ENCODE measurements at places on chromosomes 4 and X. TPM values are rescaled to one million over a fixed set of nuclear protein-coding genes. Genes with fewer than 3 reads are reported as not detected.

DNA sequence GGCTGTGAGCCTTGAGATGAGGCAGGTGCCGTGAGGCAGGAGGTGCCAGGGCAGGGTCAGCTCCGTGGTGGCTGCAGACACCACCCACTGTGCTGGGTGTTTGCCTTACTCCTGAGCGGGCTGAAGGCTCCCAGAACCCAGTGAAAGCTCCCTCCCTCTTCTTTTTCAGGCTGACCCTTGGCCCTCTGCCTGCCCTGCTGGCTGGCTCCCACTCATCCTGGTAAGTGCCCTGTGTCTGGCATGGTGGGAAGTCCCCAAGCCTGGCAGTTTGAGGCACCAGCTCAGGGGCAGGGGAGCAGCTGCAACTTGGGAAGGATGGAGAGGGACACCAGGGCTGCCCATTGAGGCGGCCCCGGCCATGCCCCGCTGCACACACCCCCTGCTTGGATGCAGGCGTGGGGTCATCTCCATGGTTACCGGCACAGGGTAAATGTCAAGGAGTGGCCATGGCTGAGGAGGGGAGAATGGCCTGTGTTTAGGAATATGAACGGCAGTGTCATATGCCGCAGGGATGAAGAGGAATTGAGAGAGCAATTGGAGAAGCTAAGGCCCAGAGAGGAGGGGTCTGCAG is 16.8 kb downstream of the SH3BP2 start:
- DNase-seq: no peak

DNA sequence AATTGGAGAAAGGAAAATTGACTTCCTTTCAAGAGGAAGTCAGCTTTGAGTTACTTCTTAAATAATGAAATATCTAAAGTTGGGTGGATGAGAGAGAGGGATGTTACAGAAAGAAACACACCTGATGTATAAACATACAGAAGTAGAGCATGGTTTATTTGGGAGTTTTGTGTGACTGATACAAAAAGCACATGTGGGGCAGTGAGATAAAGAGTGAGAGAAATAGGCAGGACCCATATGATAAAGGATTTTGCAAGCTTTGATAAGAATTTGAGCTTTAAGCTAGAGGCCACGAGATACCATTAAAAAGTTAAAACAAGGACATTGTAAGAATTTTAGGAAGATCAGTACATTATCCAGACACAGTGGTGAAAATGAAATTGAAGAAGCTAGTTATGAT is 263.3 kb upstream of the GPRIN3 start:
- DNase-seq: no peak

TMPRSS11B gene
- total RNA-seq: not detected

- DNase-seq: no peak
Observed at GRCh38 chr4:20617678-20618396, 82.4 kb upstream of the PACRGL start.

RAB39B gene
- 0.05 TPM for total RNA-seq

F9 gene
- not detected for total RNA-seq

DNA sequence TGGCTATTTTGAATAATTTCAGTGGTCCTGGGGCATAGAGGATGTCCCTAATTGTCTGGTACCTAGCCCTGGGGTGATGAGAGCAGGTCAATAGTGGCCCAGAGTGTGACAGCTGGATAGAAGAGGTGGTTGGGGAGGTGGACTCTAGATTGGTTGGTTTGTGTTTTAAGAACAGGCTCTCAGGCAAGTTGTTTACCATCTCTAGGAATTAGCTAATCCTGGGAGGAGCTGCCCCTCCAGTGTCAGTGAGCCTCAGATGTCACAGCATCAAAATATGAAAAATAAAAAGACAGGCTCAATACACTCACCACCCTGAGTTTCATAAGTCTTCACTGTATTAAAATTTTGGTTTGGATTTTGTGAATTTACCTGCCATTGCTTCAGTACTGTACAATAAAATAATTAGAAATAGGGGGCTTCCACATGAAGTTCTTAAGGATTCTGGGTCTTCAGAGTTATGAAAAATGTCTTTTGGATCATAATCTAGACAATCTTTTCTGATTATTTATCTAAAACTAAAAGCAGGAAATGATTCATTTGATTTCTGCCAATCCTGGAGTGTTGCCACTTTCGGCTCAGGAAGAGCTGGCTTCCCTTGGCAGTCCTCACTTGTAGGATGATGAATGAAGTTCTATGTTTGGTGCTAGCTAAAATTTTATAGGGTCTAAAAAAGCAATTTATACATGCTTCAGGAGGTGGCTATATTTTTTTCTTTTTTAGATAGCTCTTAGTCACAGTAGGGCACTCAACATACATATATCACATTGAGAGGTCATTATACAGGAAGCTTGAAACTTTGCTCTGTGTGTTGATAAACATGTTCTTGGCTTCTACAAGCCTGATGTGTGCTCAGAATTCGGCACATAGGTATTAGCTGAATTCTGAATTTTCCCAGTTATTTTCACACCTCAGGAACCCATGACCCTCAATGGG is 395.1 kb downstream of the RAB28 start:
- DNase-seq: no peak

ASB12 gene
- total RNA-seq: 2.0 TPM

SRPX2 gene
- 61.9 TPM for total RNA-seq

- DNase-seq: no peak
Observed at GRCh38 chr4:159070742-159071141, 32.1 kb upstream of the RAPGEF2 start.

MTMR8 gene
- total RNA-seq: 0.82 TPM

CDS1 gene
- total RNA-seq: 0.12 TPM

DNA sequence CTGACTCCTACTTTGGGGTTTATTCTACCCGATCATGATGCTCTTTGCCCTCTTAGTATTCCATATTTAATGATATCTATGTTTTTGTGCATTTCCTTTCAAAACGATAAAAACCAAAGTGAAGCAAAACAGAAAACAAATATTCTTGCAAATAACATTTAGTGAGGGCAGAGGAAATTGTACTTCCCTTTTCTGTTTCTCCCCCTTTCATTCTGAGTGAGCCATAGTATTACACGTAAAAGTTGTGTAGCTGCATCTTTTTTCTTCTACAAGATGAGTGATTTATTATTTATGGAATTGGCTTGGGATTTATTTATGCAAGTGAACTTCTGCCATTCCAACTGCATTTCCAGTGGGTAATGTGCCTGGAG is 109.9 kb downstream of the AFF2 start:
- DNase-seq: no peak

DNA sequence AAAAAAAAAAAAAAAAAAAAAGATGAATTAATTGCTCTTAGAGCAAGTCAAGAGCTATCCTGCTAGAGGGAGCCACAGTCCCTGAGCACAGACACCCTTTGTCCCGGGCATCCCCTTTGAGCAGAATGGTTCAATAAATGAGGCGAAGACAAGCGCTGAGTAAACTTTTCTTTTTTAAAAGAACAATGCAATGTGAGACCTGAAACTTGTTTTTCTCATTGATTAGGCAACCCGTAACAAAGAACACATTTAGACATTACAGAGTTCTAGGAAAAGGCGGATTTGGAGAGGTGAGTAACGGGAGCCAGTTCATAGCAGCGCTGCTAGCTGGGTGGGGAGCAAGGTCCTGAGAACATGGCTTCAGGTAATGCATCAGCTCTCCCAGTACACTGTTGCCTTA is 46.1 kb downstream of the GRK4 start:
- no peak for DNase-seq

CLTRN gene
- total RNA-seq: 2.1 TPM

DNA sequence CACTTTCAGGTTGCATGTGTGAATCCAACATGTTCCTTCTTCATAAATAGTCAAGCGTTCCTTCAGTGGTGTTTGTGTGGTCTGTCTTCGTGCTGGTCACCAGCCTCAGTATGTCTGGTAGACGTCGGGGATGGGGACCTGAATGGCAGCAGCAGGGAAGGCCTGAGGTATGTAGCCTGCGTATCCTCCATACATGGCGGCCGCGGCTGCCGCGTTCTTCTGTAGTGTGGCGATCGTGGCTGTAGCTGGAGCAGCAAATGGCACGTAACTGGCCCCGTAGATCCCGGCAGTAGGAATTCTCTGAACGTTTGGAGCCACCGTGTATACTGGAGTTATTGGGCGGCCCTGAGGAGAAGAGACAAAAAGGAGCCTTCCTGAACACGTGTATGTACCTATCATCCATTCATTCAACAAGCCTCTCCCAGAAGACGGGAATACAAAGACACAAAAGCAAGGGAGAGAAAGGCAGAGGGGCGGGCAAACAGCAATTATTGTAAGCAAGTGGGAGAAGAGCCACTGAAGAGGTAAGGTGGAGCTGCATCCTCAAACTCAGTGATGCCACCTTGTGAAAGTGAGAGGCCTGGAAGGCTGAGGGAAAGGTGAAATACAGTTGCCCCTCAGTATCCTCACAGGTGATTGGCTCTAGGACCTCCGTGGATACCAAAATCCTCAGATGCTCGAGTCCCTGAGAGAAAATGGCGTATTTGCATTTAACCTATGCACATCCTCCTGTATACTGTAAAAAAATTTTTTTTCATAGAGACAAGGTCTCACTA is 90.9 kb downstream of the CHRNA9 start:
- no peak for DNase-seq

DNA sequence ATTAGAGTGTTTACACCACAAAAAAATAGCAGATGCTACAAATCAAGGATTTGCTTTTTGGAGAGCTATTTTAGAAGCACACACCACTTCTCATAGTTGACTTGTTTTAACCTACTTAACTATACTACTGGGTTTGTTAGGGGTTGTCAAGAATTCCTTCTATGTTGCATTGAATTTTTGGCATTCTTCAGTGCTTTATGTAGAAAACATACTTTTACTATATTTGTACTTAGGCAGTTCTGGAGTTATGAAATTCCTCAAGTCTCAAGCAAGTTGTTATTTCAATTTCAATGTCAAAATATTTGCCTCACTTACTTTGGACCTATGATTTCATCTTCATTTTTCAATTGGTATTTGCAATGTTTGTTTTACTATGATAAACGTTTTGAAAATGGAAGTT is 449.6 kb downstream of the GLUD2 start:
- DNase-seq: no peak

DNA sequence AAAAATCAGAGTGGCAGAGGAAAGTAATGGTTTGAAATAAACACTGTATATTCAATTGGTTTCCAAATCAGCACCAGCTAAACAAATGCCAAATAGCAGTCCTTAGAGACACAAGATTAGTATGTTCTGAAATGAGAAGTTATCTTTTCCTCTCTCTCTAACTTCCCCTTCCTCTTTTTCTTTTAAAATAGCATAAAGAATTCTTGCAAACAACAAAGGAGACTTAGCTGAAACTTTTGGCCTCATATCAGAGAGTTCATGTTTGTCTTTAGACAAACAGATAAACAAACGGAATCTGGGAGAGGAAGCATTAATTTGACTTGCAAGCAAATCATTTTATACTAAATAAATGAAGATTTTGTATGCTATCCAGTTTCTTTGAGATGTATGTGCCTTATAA is 399.0 kb downstream of the GBA3 start:
- no peak for DNase-seq

GRCh38 chr4:151296227-151296626 is 19.3 kb downstream of the PRSS48 start:
- no peak for DNase-seq

RBMXL3 gene
- not detected for total RNA-seq

ANXA3 gene
- total RNA-seq: 116 TPM

DNA sequence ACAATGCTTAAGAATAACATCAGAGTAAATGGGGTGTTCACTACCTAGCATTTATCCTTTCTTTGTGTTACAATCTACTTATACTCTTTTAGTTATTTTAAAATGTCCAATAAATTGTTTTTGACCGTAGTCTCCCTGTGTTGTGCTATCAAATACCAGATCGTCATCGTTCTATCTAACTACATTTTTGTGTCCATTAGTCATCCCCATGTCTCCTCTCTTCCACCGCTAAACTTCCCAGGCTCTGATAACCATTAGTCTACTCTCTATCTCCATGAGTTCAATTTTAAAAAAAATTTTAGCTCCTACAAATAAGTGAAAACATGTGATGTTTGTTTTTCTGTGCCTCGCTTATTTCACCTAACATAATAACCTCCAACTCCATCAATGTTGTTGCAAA is 381.9 kb downstream of the PRDM5 start:
- DNase-seq: no peak

HSFX4 gene
- not detected for total RNA-seq

DNA sequence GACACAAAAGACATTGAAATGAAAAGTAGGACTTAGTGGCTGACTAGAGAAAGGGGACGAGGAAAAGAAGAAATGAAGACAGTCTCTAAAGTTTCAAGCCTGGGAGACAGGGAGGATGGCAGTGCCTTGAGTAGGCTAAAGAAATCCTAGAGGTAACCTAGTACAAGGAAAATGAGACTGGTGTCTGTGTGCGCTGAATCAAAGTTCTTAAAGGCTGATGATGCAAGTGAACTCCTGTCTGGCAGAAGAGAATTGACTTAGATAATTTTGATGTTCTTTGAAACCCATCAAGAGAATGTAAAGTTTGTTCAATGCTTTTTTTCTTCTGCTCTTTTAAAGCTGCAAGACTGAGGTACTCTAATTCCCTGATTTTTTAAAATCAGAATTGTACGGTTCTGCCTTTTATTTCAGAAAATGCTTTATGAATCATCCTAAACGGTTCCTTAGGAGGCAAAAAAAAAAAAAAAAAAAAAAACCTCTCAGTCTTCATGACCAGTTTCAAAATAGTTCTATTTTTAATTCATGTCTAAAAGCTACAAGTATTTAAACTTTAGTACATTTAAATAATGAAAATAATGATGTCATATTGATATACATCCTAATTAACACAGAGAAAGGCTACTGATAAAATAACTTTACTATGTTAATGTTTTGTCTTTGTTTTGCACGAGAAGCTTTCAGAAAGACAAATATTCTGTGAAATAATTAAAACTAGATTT is 189.8 kb downstream of the PPP3CA start:
- no peak for DNase-seq

DNA sequence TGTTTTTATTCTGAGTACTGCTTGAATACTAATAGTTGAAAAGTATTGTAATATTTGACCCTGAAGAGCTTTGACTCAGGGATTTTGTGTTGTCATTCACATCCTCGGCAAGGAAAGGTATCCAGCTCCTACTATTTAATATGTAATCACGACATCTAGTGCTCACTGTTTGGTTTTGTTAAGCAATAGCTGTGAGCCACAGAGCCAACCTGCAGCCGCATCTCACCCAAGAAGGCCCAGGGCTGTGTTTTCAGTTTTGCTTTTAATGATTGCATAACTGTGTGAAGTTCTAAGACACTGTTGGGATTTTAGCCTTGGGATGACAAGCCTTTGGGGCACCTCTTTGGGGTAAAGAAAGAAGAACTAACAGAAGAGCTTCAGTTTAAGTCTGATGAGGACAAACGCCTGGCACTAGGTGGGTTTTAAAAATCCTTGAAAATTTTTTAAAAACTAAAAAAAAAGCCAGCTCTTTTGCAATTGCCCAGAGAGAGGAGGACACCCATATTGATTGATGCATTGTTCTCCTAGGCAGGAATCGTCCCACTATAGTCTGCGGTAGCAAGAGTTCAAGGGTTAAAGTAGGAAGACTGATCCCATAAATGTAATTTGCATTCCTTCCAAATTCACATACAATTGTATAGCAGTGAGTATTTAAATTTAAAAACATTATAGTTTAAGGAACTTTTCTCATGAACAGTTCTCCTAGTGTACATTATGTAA is 157.8 kb downstream of the RELL1 start:
- no peak for DNase-seq

- no peak for DNase-seq
Observed at GRCh38 chr4:57318703-57319102, 208.5 kb upstream of the IGFBP7 start.
